ENCODE measurements at places on chromosomes 7 and 10.

DNA sequence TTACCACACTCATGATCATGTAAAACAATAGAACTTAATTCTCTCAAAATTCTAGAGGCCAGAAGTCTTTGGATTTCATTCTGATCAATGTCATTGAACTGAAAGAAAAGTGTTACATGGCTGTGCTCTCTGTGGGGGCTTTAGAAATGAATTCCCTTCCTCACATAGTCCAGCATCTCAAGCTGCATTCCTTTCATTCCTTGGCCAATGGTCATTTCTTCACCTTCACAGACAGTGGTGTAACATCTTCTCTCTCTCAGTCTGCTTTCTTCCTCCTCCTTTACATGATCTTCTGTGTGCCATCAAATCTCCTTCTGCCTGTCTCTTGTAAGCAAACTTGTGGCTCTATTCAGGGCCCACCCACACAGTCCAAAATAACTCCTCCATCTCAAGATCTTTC lies 735.3 kb downstream of the SUGCT start:
- H3K36me3 ChIP-seq = no peaks in the 10 kb centered on the region
- H3K4me1 ChIP-seq = no peaks in the 10 kb centered on the region
- H3K27ac ChIP-seq = no peak overlapping the region
- no peak overlapping the region for H3K4me3 ChIP-seq
- DNase-seq = no peak
- no peaks in the 10 kb centered on the region for H3K27me3 ChIP-seq

GRCh38 chr10:62196528-62196927 lies 72.1 kb downstream of the RTKN2 start:
- peaks cover 22% of the 10 kb centered on the region for H3K4me1 ChIP-seq
- DNase-seq = no peak
- peaks cover 11% of the 10 kb centered on the region for H3K36me3 ChIP-seq

DNA sequence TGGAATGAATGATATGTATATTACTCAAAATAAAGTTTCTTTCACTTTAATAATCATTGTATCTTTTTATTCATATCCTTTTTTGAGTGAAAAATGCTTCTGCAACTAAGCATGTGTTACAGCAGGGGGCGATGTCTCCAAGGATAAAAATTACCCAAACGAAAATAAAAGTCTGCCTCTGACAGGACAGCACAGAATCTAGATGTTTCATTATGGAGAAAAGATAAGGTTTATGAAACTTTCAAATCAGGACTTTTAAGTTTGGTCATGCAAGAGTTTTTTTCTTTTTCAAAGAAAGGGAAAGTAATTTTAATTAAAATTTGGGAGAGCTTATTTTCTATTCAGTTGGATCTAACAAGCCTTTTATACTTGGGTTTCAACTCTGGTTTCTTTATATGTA lies 48.4 kb downstream of the TES start:
- peaks cover 5% of the 10 kb centered on the region for H3K27me3 ChIP-seq

DNA sequence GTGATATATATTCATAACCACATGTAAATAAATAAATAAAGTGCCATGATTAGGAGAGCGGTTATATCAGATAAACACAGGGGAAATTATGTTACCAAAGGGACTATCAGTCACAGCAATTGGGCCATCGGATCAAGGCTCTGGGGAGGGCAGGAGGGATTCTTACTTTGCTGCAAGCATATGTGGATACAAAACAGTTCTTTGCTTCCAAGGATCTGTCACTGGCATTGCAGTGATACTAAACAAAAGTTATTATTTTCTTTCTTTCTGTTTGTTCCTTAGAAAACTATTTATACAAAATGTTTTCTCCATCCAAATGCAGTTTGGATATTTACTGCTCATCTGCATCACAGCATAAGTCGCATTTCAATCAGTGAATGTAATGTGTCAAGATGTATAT lies 188.4 kb upstream of the MGMT start:
- H3K4me1 ChIP-seq = peaks cover 3% of the 10 kb centered on the region
- peaks cover 7% of the 10 kb centered on the region for H3K27me3 ChIP-seq
- H3K4me3 ChIP-seq = no peak overlapping the region
- no peaks in the 10 kb centered on the region for H3K36me3 ChIP-seq

- H3K4me3 ChIP-seq = no peak overlapping the region
- H3K36me3 ChIP-seq = peaks cover 2% of the 10 kb centered on the region
- H3K27ac ChIP-seq = peak overlapping the region; percentile 8
- peaks cover 9% of the 10 kb centered on the region for H3K27me3 ChIP-seq
These were observed 29.2 kb upstream of the NAMPT start for GRCh38 chr7:106313966-106314365.
